ENCODE measurements at places on chromosomes 12 and 14.

DNA sequence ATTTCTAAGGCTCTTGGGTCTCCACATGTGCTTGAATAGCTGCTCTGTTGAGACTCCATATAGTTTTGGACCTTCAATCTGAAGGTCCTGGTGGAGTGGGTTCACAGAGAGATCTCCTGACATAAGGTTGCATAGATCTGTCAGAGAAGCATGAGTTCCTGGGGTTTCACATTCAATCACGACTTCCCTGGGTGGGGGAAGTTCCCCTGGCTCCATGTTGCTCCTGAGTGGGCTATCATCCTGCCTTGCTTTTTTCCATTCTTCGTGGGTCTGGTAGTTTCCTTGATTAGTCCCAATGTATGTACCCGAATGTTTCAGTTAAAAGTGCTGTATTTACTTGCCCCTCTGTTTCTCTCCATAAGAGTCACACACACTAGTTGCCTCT lies 181.8 kb downstream of the RASSF9 start:
- no peak for DNase-seq

DNA sequence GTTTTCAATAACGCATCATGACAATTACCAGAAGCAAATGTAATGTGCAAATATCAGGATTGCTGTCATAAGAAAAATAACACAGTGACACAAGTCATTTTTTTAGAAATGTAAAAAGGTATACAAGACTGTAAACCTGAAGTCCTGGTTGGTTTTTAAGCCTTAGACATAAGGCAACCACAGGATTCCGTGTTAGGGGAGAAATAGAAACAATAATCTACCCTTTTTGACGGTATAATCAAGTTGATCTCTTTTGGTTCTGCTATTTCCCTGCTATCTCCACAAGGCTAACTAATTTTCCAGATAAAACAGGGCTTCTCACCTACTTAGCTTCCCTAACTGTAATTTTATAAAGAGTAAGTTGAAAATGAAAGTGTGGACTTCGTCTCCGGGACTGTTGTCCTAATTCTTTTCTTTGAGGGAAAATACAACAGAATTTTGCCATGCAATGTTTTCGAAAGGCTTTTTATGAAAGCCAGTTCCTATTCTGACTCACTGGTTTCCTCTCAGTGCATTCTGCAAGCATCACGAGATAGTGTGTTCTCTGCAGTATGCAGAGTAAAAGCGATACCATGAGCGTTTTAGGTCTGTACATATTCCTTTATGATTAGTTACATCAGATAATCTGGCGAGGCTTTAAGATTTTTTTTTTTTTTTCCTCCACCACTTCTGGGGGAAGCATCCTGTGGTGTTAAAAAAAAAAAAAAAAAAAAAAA lies 10.6 kb downstream of the MYO1H start:
- DNase-seq = no peak

DNA sequence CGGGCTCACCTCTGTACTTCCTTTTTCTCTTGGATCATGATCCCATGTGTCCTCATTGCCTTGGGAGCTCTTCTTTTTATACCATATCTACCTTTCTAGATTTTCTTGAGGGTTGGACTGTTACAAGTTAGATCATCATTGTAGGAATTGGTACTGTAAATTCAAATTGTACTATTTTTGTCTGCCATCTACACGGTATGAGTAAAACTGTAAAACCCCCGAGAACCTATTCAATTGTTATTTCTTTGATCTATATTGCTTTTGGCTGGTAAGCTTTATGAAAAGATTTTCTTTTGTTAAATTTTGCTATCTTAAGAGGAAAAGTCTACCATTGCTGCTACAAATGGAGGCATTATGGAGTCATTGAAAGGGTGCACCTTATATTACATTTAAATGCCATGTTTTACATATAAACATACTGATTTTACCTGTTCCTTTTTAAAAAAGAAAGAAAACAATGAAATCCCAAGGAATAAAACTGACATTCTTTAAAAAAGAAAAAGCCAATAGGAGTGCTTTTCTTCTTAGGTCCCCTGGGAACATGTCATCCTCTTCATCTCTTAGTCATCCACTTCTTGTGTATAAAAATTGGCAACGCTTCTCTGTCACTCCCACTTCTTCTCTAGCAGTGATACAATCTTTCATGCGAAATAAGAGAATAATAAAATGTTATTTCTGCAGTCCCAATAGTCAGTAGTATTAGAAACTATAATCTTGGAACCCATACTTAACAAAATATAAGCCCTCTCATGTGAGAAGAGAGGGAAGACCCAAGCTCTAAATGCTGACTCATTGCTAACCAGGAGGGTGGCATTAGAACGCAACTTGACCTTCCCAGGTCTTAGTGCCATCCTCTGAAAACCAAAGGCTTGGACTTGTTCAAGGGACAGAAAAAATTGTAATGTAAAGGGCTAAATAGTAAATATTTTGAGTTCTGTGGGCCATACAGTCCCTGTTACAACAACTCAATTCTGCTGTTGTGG lies 20.4 kb downstream of the RGS6 start:
- no peak for DNase-seq

DNA sequence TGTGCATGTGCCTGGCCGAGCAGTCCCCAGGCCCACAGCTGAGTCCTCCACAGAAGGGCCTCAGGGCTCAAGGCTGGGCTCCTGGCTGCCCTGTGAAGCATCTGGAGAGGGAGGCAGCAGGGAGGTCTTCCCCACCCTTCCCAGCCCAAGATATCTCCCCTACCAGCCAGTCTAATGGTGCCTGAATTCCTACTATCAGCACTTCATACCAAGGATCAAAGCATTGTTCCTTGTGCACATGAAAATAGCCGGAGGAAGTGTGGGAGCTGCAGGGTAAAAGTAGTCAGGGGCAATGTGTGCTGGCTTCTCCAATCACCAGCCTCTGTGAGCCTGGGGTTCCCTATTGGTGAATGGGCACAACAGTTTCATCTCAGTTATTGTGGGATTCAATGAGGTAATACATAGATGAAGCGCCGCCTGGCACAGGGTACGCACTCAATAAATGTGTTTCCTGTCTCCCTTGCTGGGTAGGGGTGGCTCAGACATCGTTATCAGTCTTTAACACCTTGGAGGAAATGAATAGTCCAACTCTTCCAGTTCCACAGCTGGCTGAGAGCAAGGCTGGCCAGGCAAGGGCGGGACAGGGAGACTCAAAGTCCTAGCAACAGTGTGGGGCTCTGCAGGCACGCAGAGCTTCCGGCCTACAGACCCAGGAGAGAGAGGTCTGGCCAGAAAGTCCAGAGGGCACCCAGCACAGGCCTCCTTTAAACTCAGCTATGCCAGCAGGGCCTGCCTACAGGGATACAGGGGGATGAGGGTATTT lies 39.1 kb upstream of the PNMA1 start:
- DNase-seq = no peak

GRCh38 chr14:75982266-75983018 lies 647 bp upstream of the TGFB3 start:
- DNase-seq = peak; percentile 52

DNA sequence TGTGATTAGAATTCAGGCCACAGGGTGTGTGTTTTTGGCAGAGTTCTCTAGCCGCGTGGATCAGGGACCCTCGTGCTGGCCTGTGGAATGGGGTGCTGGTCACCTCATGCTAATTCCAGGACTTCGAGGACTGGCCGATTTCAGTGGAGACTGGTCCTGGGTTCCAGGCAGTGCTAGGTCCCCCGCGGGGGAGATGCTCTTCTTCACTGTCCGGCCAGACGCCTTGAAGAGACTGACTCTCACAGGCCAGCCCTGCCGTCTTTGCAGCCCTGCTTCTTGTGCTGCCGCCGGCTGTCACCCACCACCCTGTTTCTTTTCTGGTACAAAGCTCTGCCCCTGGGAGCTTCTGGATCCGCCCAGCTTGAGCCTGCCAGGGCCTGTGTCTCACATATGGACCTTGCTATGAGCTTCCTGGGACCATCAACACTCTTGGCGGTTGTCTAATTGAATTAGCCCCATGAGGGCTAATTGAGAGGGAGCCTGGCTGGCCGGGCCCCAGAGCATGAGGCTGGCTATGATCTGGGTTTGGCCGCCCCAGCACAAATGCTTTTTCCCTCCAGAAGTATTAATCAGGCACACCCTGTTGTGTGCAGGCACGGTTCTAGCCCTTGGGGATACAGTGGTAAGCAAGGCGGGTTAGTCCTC lies 8.2 kb downstream of the MLXIP start:
- no peak for DNase-seq

- no peak for DNase-seq
These were observed at the start of gene FLRT2 for GRCh38 chr14:85529803-85530574. FLRT2 (plus strand) TSS chr14:85530144; CDS start chr14:85621515, 91,371 bp downstream.

DNA sequence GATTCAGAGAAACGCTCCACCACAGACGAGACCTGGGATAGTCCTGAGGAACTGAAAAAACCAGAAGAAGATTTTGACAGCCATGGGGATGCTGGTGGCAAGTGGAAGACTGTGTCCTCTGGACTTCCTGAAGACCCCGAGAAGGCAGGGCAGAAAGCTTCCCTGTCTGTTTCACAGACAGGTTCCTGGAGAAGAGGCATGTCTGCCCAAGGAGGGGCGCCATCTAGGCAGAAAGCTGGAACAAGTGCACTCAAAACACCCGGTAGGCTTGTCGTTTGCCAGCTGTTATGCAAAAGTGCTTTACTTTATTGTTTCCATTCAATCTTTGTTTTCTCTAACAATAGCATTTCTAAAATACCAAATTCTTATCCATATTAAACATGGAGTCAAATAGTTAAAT lies 287.3 kb downstream of the NAV3 start:
- DNase-seq = no peak

DNA sequence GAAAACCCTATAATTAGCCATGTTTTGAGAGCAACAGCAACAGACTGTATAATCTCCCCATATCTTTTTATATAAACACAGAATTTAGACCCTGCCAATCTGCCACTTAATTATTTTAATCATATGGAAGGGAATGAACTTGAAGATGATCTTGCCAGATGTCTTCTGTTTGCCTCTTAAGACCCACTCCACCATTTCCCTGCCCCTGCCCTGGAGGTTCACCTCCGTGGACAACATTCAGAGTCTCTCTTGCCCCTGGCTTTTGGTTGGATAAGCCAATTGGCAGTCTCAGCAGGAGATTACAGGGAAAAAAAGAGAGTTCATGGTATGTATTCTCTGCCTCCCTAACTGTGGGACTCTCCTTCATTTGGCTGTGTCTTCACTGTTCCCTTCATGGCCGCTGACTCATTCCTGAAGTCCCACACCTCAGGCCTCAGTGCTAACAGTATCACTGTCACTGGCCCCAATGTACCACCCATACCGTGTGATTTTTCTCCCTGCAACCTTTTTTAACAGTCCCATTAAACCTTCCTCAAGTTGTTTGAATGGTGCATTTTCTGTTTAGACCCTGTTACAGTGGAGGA lies 184.8 kb downstream of the PIK3C2G start:
- DNase-seq = no peak

DNA sequence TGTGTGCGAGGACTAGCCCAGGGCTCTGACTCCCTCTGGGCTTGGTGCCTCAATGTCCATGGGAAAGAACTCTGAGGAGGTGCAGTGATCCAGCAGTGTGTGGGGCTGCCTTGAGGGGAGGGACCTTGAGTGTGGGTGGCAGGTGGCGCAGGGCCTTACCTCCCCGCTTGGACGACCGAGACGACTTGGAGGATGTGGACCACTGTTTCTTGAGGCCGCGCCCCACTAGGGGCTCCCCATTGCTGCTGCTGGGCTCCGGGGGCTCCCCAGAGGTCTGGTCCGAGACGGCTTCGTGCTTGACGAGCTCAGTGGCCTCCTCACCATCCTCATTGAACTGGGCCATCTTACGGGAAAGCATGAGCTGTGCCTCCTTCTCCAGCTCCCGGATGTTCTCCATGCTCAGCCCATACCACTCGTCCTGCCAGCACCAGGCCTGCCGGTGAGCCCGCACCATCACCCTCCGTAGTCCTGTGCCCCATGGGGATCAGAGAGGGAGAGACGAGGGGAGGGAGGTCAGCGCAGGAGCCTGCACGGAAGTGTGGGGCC lies 24.7 kb downstream of the ARL6IP4 start:
- no peak for DNase-seq

GRCh38 chr12:122080149-122081082 lies 1.9 kb downstream of the MLXIP start:
- DNase-seq = no peak

DNA sequence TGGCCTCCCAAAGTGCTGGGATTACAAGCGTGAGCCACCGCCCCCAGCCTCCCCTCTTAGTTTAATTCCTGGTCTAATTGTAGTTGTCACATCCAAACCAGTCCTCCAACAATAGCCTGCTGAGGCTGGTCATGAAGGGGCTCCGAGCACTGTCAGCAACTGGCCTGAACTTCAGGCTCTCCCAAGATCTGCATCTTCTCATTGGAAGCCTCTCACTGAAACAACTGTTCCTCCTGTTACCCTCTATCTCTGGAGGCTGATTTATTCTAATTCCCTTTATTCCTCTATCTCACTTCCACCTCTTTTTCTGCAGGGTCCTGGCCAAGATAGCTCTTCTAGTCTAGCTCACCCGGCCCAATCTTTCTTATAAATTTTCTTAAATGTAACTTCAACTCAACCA lies 89.4 kb downstream of the DUSP16 start:
- no peak for DNase-seq

- DNase-seq = no peak
These were observed 278.5 kb downstream of the ADAMTS20 start for GRCh38 chr12:43273467-43273866.

- no peak for DNase-seq
These were observed 620.0 kb upstream of the SEL1L start for GRCh38 chr14:82153689-82154088.

- peak; percentile 7 for DNase-seq
These were observed 110.9 kb downstream of the KSR2 start for GRCh38 chr12:117857632-117858612.

GRCh38 chr12:94952325-94952724 lies 51.2 kb downstream of the NDUFA12 start:
- DNase-seq = no peak

DNA sequence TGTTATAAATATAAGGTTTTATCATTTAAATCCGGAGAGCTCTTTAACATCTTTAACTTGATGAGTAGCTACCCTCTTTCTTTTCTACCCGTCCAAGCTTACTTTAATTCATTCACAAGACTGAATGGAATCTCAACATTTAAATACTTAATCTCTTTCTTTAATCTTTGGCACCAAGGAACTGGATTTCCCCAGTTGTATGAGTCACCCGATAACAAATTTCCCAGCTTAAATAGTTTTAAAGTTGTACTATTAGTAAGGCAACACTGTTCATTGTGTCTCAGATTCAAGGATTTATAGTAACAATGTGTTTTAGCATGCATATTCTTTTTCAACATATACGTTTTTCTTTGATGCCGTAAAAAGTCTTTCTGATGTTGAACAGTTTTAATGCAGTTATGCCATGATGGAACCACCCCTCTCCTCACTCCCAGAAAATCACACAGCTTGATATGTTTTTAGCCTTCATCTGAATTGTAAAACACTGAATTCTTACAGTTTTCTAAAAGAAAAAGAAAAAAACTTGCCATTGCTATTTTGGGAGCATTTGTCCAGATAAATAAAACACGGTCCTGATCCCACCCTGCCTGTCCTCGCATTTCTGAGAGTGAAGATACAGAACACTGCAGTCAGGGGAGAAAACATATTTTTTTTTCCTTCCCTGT lies 16.0 kb upstream of the LRP6 start:
- DNase-seq = no peak

GRCh38 chr14:50615552-50615951 lies 52.6 kb downstream of the SAV1 start:
- no peak for DNase-seq

GRCh38 chr12:10582704-10583103 lies 30.7 kb downstream of the MAGOHB start:
- no peak for DNase-seq

- DNase-seq = no peak
These were observed 3.3 kb upstream of the HOXC8 start for GRCh38 chr12:54005531-54005852.

GRCh38 chr14:28577187-28577586 lies 189.4 kb upstream of the FOXG1 start:
- no peak for DNase-seq

GRCh38 chr12:127888943-127889719 lies 377.8 kb upstream of the TMEM132C start:
- DNase-seq = no peak

Data from stimulated activated CD8-positive, alpha-beta memory T cell treated with anti-CD3 and anti-CD28 coated beads, Interleukin-15, amount 100 ng/mL, for 4 hours (primary cell).